ENCODE measurements at places on chromosomes 5 and 9.

GRCh38 chr5:134070725-134071613 is 43.5 kb upstream of the TCF7 start:
- DNase-seq: peak; percentile 41

GRCh38 chr9:89919171-89919681 is 314.4 kb downstream of the GADD45G start:
- DNase-seq: no peak

- no peak for DNase-seq
Measured at GRCh38 chr5:54397420-54397819, 58.1 kb upstream of the HSPB3 start.

- peak; percentile 54 for DNase-seq
Measured at GRCh38 chr9:116181853-116182610, 28.4 kb downstream of the PAPPA start.

DNA sequence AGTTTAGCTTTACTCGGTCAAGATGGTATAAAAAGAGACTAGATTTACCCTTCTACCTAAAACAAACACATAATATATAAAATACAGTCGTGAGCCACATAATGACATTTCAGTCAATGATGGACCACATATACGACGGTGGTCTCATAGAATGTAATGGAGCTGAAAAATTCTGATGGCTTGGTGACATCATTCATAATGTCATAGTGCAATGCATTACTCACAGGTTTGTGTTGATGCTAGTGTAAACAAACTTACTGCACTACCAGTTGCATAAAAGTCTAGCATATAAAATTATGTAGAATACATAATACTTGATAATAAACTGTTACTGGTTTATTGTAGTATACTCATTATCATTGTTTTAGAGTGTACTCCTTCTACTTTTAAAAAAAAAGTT is 115.9 kb upstream of the GDNF start:
- DNase-seq: no peak

Measured in AG20443 (cell line).